Nephron progenitor cell (in vitro differentiated cells): ENCODE measurements at places on chromosomes 1 and 21.
A peak's percentile ranks its signal among the peaks of the same experiment; 100 is the strongest.

DNA sequence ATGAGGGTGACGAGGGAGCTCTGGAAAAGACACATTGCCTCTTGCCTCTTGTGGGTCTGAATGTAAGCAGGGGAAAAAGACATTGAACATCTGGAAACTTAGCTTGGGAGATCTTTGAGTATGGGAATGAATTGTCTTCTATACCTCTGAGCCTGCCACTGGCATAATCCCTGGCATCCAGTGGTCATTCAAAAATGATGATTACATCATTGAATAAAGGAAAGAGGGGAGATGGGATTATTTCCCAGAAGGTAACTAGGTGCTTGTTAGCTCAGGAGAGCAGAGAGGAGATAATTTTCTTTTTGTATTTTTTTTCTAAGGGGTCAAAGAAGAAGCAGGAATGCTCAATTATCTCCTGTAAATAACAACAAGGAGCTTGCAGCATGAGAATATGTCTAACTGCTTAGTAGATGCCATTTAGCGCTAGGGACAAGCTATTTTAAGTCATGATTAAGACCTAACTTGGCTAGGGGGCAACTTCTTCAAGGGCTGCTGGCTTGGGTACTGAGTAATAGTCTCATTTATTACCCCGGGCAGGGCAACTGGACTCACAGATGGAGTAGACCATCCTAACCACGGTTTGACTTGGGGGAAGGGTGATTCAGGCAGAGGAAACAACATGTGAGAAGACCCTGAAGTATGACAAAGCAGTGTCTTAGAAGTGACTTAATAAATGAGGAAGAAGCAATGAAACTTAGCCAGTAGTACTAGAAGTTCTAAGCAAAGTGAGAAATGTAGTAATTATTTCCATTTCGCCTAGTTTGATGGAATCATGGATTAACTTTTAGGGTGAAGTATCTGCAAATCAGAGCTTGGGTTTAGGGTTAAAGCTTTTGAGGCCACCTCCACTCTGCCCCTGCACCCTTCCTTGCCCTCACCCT lies 11.0 kb upstream of the XCL2 start:
- no peaks in the 10 kb centered on the region for H3K27me3 ChIP-seq
- H3K36me3 ChIP-seq, result no peaks in the 10 kb centered on the region
- no peak for DNase-seq

DNA sequence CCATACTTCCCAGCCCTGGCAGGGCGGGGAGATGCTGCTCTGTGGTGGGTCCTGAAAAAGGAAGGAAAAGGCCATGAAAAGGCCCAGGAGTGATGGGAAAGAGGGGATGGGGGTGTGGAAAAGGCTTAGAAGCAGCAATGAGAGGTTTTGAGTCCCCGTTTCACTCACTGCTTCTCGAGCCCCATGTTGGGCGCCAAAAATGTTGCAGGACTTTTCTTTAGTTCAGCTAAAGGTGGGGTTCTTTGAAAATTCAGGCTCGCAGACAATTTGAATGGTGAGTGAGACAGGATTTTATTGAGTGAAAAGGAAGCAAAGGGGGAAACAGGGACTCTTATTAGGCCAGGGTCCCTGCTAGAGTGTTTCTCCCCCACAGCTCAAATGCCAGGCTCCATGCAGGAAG lies 93.1 kb downstream of the MRPS6 start:
- peaks cover 90% of the 10 kb centered on the region for H3K36me3 ChIP-seq
- peaks cover 4% of the 10 kb centered on the region for H3K27me3 ChIP-seq
- H3K4me3 ChIP-seq, result no peak overlapping the region
- peak; percentile 15 for DNase-seq
- H3K4me1 ChIP-seq, result no peaks in the 10 kb centered on the region

GRCh38 chr1:28926629-28927265 lies 12.4 kb downstream of the EPB41 start:
- H3K36me3 ChIP-seq, result peaks cover 8% of the 10 kb centered on the region
- H3K27me3 ChIP-seq, result no peaks in the 10 kb centered on the region
- H3K4me1 ChIP-seq, result peaks cover 42% of the 10 kb centered on the region
- peak overlapping the region; percentile 55 for H3K27ac ChIP-seq
- no peak for DNase-seq

GRCh38 chr1:187958207-187958606 lies 1129.5 kb downstream of the PLA2G4A start:
- no peaks in the 10 kb centered on the region for H3K36me3 ChIP-seq
- no peak for DNase-seq
- H3K27me3 ChIP-seq, result no peaks in the 10 kb centered on the region

- H3K36me3 ChIP-seq, result no peaks in the 10 kb centered on the region
- no peak overlapping the region for H3K27ac ChIP-seq
Observed at GRCh38 chr1:85137660-85138059, 63.2 kb downstream of the SYDE2 start.

GRCh38 chr1:155272466-155273342 lies 600 bp downstream of the CLK2 start:
- H3K27ac ChIP-seq, result peak overlapping the region; percentile 87
- peaks cover 47% of the 10 kb centered on the region for H3K36me3 ChIP-seq
- peak overlapping the region; percentile 97 for H3K4me3 ChIP-seq

- no peak for DNase-seq
- no peaks in the 10 kb centered on the region for H3K36me3 ChIP-seq
- no peak overlapping the region for H3K27ac ChIP-seq
- no peak overlapping the region for H3K4me3 ChIP-seq
- H3K27me3 ChIP-seq, result peaks cover under 1% of the 10 kb centered on the region
Observed at GRCh38 chr1:202569393-202570322, 140.6 kb downstream of the SYT2 start.

- peaks cover 10% of the 10 kb centered on the region for H3K27me3 ChIP-seq
- peaks cover 72% of the 10 kb centered on the region for H3K4me1 ChIP-seq
- no peaks in the 10 kb centered on the region for H3K36me3 ChIP-seq
- H3K4me3 ChIP-seq, result peak overlapping the region; percentile 46
Observed at GRCh38 chr1:153567621-153568366, 2.1 kb upstream of the S100A2 start.

- no peak overlapping the region for H3K4me3 ChIP-seq
- DNase-seq, result no peak
- H3K4me1 ChIP-seq, result peaks cover 15% of the 10 kb centered on the region
- H3K36me3 ChIP-seq, result no peaks in the 10 kb centered on the region
- H3K27ac ChIP-seq, result no peak overlapping the region
Observed at GRCh38 chr1:229986737-229987337, 80.2 kb upstream of the GALNT2 start.

DNA sequence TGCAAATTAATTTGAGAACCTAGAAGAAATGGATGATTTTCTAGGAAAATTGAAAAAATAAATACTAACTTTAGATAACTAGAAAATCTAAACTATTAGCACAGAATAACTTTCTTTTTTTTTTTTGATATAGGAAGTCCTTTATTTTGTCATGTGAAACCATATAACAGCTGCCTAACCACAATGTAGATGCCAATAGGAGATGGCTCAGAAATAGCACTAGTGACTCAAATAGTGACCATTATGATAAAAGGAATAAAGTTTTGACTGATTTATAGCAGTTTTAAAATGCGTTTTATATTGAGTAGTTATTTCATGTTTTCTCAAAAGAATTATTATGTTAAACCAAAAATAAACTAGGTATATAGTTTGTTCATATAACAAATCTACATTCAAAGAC lies 158.0 kb upstream of the CACYBP start:
- no peak overlapping the region for H3K4me3 ChIP-seq
- H3K36me3 ChIP-seq, result no peaks in the 10 kb centered on the region
- H3K27me3 ChIP-seq, result peaks cover 4% of the 10 kb centered on the region
- no peak overlapping the region for H3K27ac ChIP-seq

- no peak for DNase-seq
- no peaks in the 10 kb centered on the region for H3K36me3 ChIP-seq
- peaks cover 26% of the 10 kb centered on the region for H3K27me3 ChIP-seq
- H3K27ac ChIP-seq, result no peak overlapping the region
- no peaks in the 10 kb centered on the region for H3K4me1 ChIP-seq
Observed at GRCh38 chr1:212710566-212710965, 10.9 kb upstream of the BATF3 start.

DNA sequence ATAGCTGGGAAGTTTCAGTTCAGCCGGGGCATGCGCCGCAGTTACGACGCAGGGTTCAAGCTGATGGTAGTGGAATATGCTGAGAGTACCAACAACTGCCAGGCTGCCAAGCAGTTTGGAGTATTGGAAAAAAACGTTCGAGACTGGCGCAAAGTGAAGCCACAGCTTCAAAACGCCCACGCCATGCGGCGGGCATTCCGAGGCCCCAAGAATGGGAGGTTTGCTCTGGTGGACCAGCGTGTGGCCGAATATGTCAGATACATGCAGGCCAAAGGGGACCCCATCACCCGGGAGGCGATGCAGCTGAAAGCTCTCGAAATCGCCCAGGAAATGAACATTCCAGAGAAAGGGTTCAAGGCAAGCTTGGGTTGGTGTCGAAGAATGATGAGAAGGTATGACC lies 9.9 kb downstream of the POGK start:
- peaks cover 7% of the 10 kb centered on the region for H3K4me1 ChIP-seq
- H3K27ac ChIP-seq, result no peak overlapping the region
- H3K4me3 ChIP-seq, result no peak overlapping the region
- H3K36me3 ChIP-seq, result peaks cover 92% of the 10 kb centered on the region

GRCh38 chr1:2547210-2548067 lies 8.7 kb upstream of the TNFRSF14 start:
- H3K4me3 ChIP-seq, result peak overlapping the region; percentile 71
- no peak for DNase-seq
- no peaks in the 10 kb centered on the region for H3K36me3 ChIP-seq
- H3K27me3 ChIP-seq, result no peaks in the 10 kb centered on the region
- peaks cover 44% of the 10 kb centered on the region for H3K4me1 ChIP-seq

DNA sequence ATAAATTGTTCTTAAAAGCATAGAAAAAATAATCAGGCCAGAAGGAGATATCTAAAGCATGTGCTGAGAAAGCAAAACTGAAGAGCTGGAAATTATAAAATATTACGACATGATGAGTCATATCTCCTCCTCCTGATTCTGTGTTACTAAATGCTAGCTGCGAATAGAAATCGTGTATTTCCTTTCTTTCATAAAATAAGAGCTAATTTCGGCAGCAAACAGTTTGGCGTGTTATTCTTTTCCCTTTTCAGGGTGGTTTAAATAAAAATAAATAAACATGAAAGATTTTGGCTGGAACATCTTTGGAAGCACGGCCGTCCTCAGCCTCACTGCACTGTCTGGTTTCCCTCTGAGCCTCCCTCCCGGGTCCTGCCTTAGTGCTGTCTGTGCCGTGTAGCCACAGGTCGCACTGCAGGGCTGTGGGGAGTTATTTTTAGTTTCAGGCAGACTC lies 56.0 kb downstream of the ADARB1 start:
- H3K27me3 ChIP-seq, result peaks cover 16% of the 10 kb centered on the region
- H3K4me3 ChIP-seq, result no peak overlapping the region
- peaks cover 37% of the 10 kb centered on the region for H3K4me1 ChIP-seq

DNA sequence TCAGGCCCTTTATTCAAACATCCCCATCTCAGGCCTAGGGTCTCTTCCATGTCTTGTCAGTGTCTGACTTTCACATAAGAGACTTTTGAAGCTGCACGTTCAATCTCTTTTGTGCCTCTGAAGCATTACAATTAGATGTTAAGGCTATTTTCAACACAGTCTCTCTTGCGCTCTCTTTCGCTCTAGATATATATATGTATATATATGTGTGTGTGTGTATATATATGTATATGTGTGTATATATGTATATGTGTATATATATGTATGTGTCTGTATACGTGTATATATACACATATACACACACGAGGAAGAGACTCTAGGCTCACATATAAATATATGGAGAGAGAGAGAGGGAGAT lies 162.5 kb upstream of the RNPC3 start:
- no peaks in the 10 kb centered on the region for H3K4me1 ChIP-seq
- no peaks in the 10 kb centered on the region for H3K36me3 ChIP-seq
- DNase-seq, result no peak
- H3K27ac ChIP-seq, result no peak overlapping the region

DNA sequence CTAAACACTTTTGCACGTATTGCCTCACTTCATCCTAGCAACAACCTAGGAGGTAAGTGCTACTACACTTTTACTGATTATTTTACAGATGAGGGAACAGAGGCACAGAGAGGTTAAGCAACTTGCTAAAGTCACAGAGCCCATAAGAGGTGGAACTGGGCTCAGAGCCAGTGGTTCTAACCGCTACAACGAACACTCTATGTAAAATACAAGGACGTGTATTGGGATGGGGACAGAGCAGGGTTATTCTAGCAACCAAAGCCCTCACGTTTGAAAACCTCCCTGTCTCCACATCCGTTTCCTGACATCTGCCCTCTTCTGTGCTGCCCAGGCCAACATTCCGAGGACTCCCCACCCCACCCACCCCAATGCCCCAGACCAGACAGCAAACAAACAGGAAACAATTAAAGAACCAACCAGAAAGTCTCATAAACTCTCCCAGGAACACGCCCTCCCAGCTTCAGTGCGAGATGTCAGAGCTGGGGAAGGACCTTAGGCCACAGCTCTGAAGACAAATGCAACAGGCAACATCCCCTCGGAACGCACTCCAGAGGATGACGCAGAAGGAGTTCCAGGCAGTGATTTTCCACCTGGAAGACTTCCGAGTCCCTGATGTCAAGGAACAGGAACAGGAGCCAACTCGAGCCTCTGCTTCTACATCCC lies 41.1 kb downstream of the GLIS1 start:
- DNase-seq, result no peak
- no peak overlapping the region for H3K4me3 ChIP-seq
- H3K27me3 ChIP-seq, result peaks cover 15% of the 10 kb centered on the region
- no peak overlapping the region for H3K27ac ChIP-seq
- H3K36me3 ChIP-seq, result no peaks in the 10 kb centered on the region
- peaks cover 58% of the 10 kb centered on the region for H3K4me1 ChIP-seq

- no peak for DNase-seq
- H3K27me3 ChIP-seq, result peaks cover 7% of the 10 kb centered on the region
- H3K4me1 ChIP-seq, result peaks cover 5% of the 10 kb centered on the region
- H3K4me3 ChIP-seq, result no peak overlapping the region
- no peak overlapping the region for H3K27ac ChIP-seq
Observed at GRCh38 chr1:207744000-207744534, 7.8 kb upstream of the CD46 start.

DNA sequence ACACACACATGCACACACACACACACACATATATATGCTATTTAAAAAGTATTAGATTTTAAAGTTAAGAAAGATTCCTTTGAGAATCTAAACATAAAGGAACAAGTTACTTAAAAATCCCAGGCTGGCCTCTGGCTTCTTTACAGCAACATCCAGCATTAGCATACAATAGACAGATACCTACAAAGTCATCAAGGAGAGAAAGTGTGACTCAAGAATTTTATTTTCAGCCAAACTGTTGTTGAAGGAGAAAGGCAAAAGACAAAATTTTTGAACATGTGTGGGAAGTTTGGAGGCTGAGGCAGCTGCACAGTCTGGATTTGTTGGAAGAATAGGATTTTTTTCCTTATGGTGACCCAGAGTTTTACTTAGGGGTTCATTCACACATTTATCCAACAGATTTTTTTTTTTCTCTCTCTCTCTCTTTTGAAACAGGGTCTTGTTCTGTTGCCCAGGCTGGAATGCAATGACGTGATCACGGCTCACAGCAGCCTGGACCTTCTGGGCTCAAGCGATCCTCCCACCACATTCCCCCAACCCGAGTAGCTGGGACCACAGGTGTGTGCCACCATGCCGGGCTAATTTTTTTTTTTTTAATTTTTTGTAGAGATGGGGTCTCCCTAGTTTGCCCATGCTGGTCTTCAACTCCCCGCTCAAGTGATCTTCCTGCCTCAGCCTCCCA lies 24.0 kb upstream of the SPOCD1 start:
- DNase-seq, result no peak
- H3K4me1 ChIP-seq, result no peaks in the 10 kb centered on the region
- no peaks in the 10 kb centered on the region for H3K36me3 ChIP-seq
- peaks cover 39% of the 10 kb centered on the region for H3K27me3 ChIP-seq
- H3K27ac ChIP-seq, result peak overlapping the region; percentile 21
- no peak overlapping the region for H3K4me3 ChIP-seq

- peaks cover 11% of the 10 kb centered on the region for H3K27me3 ChIP-seq
- peak overlapping the region; percentile 90 for H3K27ac ChIP-seq
- no peaks in the 10 kb centered on the region for H3K4me1 ChIP-seq
- no peaks in the 10 kb centered on the region for H3K36me3 ChIP-seq
Observed at GRCh38 chr1:158285756-158286241, 3.9 kb upstream of the CD1C start.
